Mesangial cell (primary cell): ENCODE measurements at places on chromosomes 1 and 21. TPM values are rescaled to one million over a fixed set of nuclear protein-coding genes. Genes with fewer than 3 reads are reported as not detected.

IGSF3 gene
- total RNA-seq: 13.7 and 30.8 TPM in 2 replicates

SDC3 gene
- total RNA-seq: 52.0 and 72.0 TPM in 2 replicates

PRAMEF27 gene
- total RNA-seq: not detected in 2 replicates

MLLT11 gene
- 10.9 and 23.8 TPM in 2 replicates for total RNA-seq

HDGF gene
- 130 and 187 TPM in 2 replicates for total RNA-seq

FCAMR gene
- total RNA-seq: not detected in 2 replicates

ADORA3 gene
- not detected in 2 replicates for total RNA-seq

CAPN8 gene
- under 0.01 TPM in 1 of 2 replicates, not detected in the other for total RNA-seq

AMPD1 gene
- not detected in 2 replicates for total RNA-seq

PSMA5 gene
- 27.8 and 35.8 TPM in 2 replicates for total RNA-seq

OR2L3 gene
- total RNA-seq: not detected in 2 replicates

FABP3 gene
- total RNA-seq: 6.7 and 18.1 TPM in 2 replicates

FAM167B gene
- total RNA-seq: 0.33 and 0.63 TPM in 2 replicates
